ENCODE measurements at places on chromosomes 2 and 18.

DNA sequence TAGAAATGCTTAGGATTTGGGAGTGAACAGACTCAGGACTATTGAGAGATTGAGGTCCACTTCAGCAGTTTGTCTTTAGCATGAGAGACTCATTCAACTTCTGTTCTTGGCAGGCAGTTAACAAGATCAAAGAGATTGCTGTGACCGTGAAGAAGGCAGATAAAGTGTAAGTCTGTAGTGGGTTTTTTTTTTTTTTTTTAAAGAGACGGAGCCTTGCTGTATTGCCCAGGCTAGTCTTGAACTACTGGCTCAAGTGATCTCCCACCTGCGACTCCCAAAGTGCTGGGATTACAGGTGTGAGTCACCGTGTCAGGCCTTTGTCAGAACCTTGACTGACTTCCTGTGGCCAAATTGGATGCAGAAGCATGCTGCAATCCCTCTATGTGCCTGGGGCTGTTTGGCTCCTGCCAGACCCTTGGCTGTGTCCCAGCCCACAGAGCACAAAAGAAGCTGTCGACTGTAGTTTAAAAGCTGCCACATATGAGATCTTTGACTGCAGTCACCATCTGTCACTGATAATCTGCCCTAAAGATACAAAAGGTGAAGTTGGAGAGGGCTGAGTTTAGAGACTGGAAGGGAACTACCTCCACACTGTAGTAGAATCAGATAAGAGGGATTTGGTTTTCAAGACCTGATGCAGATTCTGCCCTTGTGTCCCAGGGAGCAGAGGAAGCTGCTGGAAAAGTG lies 9.9 kb downstream of the CCT7 start:
- DNase-seq = no peak

DNA sequence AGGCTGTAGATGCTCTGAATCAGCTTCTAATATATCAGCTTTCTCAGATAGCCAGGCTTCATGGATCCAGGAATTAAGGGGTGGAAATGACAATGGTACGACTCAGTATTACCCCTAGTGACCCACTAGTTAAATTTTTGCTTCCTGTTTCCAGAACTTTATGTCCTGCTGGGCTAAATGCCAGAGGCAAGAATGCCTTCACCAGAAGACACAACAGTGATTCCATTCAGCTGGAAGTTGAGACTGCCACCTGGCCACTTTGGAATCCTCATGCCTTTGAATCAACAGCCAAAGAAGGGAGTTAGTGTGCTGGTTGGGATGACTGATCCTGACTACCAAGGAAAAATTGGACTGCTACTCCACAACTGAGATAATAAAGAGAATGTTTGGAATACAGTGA lies 239.1 kb downstream of the ASXL3 start:
- no peak for DNase-seq

DNA sequence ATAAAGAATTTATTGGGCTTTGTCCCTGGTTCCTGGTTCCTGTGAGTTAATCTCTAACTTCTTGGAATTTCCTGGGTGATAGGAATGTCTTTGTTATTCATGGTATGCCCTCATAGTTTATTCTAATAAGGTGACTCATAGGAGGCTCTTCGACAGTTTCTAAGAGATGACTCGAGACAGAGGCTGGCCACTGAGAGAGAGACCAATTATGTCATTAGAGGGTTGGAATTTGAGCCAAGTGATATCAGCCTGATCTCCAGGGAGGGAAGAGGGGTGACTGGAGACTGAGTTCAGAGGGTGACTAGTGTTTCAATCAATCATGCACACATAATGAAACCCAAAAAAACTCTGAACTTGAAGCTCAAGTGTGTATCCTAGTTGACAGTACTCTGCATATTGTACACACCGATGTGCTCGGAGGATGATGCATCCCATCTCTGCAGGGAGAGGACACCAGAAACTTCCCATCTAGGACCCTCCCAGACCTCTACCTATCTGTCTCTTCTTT lies 185.7 kb downstream of the MTCL1 start:
- peak; percentile 88 for DNase-seq

DNA sequence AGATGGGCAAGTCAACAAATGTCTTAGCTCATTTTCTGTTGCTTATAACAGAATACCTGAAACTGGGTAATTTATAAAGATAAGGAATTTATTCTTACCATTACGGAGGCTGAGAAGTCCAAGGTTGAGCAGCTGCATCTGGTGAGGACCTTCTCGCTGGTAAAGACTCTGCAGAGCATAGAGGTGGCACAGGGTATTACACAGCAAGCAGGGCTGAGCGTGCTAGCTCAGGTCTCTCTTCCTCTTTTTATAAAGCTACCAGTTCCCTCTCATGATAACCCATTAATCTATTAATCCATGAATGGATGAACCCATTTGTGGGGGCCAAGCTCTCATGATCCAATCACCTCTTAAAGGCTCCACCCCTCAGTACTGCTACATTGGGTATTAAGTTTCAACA lies 109.1 kb downstream of the CDK15 start:
- no peak for DNase-seq

- DNase-seq = no peak
Observed at GRCh38 chr2:237916296-237916695, 50.5 kb upstream of the UBE2F start.

GRCh38 chr18:48762836-48763718 lies 187.7 kb downstream of the SMAD7 start:
- DNase-seq = no peak

DNA sequence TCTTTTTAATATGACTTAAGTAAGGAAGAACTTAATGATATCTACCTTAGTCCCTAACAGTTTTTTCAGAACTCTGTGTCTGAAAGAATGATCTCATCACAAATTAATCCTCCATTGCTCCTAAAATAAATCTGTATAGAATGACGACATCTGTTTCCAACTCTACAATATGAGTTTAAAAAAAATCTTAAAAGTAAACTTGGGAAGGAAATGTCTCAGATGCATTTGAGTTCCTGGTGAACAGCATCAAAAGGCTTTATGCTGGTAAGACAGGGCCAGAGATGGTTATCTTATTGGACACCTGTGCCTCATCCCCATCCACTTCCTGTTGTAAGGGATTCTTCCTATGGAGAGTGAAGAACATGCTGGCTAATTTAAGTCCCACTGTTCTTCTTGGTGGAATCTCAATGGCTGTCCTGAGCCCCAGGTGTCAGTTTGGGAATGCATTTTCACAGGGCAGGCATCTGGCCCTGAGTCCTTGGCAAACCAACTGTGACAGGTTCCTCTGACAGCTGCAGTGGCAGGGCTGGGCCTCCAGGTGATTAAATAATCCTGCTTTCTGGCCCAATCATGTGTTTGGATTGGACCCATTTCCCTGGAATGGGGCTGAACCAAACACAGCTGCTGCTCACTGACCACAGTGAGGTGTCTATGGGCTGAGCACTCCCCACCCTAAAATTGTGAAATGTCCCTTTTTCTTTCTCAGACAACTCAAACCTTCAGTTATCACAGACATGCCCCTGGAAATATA lies 12.9 kb upstream of the NCKAP5 start:
- DNase-seq = peak; percentile 60

- DNase-seq = no peak
Observed at GRCh38 chr2:50546790-50547189, 485.1 kb downstream of the NRXN1 start.

- peak; percentile 17 for DNase-seq
Observed at GRCh38 chr2:39730685-39731302, 48.3 kb downstream of the THUMPD2 start.

DNA sequence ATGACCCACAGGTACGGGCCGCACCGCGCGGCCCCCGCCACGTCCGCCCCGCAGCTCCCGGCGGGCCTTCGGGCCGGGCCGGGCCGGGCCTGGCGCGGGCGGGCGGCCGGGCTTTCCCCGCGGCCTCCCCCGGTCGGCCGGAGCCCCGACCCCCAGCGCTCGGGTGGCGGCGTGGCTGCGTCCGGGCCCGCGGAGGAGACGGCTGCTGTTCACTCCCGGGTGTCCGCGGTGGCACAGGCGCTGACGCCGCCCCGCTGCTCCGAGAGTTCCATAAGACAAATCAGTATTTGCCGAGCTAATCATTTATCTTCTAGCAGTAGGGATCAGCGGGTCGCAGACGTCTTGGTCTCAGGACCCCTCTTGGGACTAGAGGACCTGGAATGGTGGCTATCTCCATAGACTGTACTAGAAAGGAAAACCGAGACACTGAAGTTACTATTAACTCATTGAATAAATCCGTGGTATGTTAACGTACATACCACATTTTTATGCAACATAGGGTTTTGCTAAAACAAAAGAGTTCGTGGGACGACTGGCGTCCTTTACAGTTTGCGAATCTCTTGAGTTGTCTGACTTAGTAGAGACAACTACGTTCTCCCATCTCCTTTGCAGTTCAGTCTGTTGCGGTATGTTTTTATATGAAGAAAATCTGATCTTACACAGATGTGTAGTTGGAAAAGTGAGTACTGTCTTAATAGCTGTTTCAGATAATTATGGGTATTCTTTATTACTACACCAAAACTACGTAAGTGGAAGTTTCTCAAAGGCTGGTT lies 500 bp downstream of the LIMS1 start:
- peak; percentile 48 for DNase-seq

DNA sequence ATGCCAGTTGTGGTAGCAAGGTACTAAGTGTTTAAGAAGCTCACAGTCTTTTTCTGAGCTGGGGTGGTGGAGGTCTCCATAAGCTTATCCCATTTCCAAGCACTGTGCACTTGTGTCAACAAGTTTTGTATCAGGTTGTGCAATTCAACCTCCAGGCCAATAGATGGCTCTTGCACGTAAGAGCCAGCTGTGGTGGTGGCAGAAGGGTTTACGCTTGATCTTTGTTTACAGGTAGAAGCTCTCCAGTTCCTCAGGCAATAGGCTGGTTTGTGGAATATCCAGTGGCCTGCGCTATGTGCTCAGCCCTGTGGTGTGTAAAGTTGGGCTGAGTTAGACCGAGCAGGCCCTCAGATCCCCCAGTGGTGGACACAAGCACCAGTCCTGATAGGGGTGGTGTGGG lies 89.7 kb upstream of the CNTNAP5 start:
- DNase-seq = no peak

- no peak for DNase-seq
Observed at GRCh38 chr2:216030216-216030615, 16.9 kb upstream of the MREG start.

- DNase-seq = no peak
Observed at GRCh38 chr2:162053808-162054155, 20.2 kb downstream of the DPP4 start.

DNA sequence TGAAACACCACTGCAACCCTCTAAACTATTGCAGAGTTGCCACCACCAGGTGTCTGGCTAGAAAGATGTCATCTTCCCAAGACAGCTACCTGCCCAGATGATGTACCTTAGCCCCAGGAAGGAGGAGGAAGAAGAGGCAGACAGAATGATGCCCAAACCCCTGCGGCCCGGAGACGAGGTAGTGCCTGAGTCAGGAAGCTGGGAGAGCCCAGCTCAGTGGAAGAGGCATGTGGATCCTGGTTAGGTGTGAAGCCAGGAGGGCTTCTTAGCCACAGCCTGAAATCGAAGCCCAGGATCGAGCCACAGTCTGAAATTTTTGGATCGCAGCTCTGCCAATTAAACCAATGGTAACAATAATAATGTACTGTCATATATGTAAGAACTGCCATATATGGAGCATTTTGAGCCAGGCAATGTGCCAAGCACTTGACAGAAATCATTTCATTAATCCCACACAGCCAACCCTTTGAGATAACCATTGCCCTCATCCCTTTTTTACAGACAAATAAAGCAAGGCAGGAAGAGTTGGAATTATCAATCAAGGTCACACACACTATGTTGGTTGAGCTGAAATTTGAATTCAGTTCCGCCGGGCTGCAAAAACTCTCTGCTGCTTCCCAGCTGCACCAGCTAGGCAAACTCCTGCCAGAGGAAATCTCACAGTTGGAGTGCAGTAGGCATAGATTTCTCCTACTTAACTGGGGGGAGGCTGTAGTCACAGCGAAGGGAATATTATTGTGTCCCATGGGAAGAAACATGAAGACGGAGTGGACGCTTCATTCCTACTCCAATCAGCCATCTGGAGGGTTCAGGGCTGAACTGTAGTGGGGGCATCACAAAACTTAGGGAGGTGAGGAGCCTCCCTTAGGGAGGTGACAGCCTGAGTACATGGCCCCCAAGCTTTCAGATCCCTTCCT lies 19.4 kb upstream of the CYP1B1 start:
- no peak for DNase-seq

- DNase-seq = no peak
Observed at GRCh38 chr18:2880473-2880872, 33.7 kb downstream of the EMILIN2 start.

DNA sequence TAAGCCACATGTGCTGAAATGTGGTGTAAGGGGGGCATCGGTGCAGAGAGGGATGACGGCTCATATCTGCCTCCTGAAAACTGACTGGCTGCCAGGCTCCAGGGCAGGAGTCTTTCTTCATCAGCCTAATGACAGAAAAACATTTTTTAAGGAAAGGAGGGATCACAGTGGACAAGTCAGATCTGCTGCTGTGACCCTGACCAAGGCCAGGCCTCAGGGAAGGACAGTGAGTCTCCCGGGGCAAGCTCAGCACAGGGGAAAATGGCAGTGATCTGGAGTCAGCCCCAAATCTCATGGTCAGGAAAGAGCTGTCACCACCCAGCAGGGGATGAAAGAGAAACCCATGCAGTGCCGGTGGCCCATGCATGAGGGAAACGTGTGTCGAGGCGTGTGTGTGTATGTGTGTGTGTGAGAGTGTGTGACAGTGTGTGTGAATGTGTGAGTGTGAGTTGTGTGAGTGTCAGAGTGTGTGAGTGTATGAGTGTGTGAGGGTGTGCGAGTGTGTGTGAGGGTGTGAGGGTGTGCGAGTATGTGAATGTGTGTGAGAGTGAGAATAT lies 134.5 kb downstream of the INHBB start:
- DNase-seq = no peak

DNA sequence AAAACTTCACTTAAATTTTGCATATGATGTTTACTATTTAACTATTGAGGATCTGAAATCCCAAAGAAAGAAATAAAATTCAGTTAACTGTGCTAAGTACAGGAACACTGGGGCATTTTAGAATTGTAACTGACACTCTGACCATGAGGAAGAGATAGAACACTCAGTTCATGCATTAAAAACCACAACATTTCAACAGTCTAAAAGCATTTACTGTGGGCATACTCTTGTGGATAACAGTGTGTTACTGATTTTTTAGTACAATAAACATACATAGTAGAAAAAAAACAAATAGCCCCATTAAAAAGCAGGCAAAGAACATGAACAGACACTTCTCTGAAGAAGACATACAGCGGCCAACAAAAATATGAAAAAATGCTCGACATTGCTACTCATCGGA lies 1122.7 kb upstream of the PIK3C3 start:
- DNase-seq = no peak

DNA sequence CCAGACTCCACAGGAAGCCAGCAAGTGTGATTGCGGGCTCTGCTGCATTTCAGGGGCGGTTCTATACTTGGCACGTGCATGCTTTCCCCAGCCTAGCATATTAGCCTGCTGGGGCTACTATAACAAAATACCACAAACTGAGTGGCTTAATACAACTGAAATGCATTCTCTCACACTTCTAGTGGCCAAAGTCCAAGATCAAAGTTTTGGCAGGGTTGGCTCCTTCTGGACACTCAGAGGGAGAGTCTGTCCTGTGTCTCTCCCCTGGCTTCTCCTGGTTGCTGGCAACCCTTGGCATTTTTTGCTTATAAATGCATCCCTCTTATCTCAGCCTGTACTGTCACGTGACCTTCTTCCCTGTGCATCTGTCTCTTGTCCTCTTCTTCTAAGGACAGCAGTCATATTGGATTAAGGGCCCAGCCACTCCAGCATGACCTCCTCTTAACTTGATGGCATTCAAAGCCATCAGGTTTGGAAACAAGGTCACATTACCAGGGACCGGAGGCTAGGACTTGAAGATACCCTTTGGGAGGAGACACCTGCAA lies 138.7 kb downstream of the RNF152 start:
- DNase-seq = no peak

Measured in kidney capillary endothelial cell (primary cell).